ENCODE measurements at places on chromosomes 3 and 15.
A peak's percentile ranks its signal among the peaks of the same experiment; 100 is the strongest.

- no peak for DNase-seq
Measured at GRCh38 chr3:127233371-127233770, 40.4 kb downstream of the PRR23E start.

GRCh38 chr3:31853580-31853979 lies 127.5 kb downstream of the OSBPL10 start:
- DNase-seq: no peak

GRCh38 chr15:83462026-83462425 lies 14.9 kb downstream of the SH3GL3 start:
- no peak for DNase-seq

DNA sequence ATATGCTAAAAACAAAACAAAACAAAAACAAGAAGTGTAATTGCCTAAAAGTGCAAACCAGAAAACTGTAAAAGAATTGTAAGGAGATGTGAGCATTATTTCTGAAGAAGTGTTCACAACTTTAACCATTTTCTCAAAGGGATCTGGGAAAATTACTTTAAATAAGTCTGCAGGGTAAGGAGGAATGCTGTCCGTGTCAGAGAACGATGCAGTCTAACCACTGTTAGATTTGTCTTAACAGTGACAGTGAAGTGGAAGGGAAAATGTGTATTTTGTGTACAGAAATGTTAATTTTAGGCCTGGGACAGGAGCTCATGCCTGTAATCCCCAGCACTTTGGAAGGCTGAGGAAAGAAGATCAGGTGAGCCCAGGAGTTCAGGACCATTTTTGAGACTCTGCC lies 95.7 kb downstream of the DLG1 start:
- no peak for DNase-seq

DNA sequence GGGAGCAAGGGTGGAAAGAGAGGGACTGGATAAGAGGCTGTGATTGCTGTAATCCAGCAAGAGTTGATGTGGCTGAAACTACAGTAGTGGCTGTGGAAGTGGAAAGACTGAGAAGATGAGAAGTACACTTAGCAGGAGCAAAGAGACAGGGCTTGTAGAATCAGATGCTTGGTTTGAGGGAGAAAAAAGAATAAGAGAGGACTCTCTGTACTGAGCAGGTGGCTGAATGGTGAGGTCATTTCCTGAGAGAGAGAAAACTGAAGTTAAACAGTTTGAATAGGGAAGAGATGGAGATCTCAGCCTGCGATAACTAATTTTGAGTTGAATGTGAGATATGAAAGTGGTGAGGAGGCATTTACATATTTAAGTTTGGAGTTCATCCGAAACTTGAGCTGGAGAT lies 95.8 kb upstream of the SLC25A36 start:
- DNase-seq: no peak

DNA sequence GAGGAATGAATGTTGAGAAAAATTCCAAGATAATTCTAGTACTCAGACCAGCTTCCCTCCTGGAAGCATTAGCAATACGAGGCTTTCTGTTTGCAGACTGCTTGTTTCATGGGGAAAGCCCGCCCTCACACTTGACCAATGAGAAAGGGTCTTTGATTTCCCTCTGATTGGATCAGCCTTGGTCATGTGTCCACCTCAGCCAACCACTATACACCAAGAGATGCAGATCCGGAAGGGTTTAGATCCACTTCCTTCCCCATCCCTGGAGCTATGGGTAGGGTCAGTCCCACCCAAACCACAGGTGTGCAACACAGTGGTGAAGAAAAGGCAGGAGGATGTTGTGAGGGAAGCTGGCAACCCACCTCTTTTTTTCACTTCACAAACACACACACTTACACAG lies 154.7 kb downstream of the SV2B start:
- no peak for DNase-seq

- DNase-seq: no peak
Measured at GRCh38 chr3:159246385-159246784, 444.5 kb downstream of the MFSD1 start.

- no peak for DNase-seq
Measured at GRCh38 chr3:51916418-51916817, 13.3 kb upstream of the IQCF1 start.

GRCh38 chr3:171351676-171352075 lies 108.5 kb downstream of the TNIK start:
- DNase-seq: peak; percentile 18
